ENCODE measurements at places on chromosomes 6 and 20. TPM values are rescaled to one million over a fixed set of nuclear protein-coding genes. Genes with fewer than 3 reads are reported as not detected.

Gene FAXC
- total RNA-seq, result 0.15 TPM

Gene BMP6
- 173 TPM for total RNA-seq

Gene CD24
- total RNA-seq, result 8.0 TPM

Gene TRIM15
- total RNA-seq, result not detected

Gene GHRH
- not detected for total RNA-seq

Gene PPIL6
- 2.1 TPM for total RNA-seq

Gene CLPSL2
- not detected for total RNA-seq

Gene HFE
- 7.1 TPM for total RNA-seq

Gene SIRPB2
- total RNA-seq, result not detected

Gene KIF6
- total RNA-seq, result 1.3 TPM

Gene EFCAB8
- under 0.01 TPM for total RNA-seq

Gene NKX2-4
- under 0.01 TPM for total RNA-seq

Gene GSTA2
- not detected for total RNA-seq

Gene RAB44
- not detected for total RNA-seq

Gene EMILIN3
- total RNA-seq, result not detected

Gene LPA
- not detected for total RNA-seq

Gene PRRT1
- 0.12 TPM for total RNA-seq

Gene NKAPL
- total RNA-seq, result 1.4 TPM

Gene SPINT4
- not detected for total RNA-seq

Gene APMAP
- 59.9 TPM for total RNA-seq

Gene PGC
- not detected for total RNA-seq

Gene TGM3
- not detected for total RNA-seq

Gene GRM1
- total RNA-seq, result under 0.01 TPM

Gene NOX3
- not detected for total RNA-seq

Gene GSTA1
- total RNA-seq, result not detected

Gene WFDC10B
- total RNA-seq, result not detected

Gene LPIN3
- 4.0 TPM for total RNA-seq

Gene HLA-F
- total RNA-seq, result 19.8 TPM

Gene PGBD1
- 1.9 TPM for total RNA-seq

Gene FAM229B
- total RNA-seq, result 44.3 TPM

Gene MROH8
- 1.1 TPM for total RNA-seq

Gene MMP24
- 0.23 TPM for total RNA-seq

Gene PRR18
- not detected for total RNA-seq

Gene COL12A1
- 72.5 TPM for total RNA-seq

Gene SPATA25
- 0.60 TPM for total RNA-seq

Gene SLC52A3
- total RNA-seq, result not detected

Gene OVOL2
- not detected for total RNA-seq
